H54 (cell line): ENCODE measurements at places on chromosomes 6 and 20.

DNA sequence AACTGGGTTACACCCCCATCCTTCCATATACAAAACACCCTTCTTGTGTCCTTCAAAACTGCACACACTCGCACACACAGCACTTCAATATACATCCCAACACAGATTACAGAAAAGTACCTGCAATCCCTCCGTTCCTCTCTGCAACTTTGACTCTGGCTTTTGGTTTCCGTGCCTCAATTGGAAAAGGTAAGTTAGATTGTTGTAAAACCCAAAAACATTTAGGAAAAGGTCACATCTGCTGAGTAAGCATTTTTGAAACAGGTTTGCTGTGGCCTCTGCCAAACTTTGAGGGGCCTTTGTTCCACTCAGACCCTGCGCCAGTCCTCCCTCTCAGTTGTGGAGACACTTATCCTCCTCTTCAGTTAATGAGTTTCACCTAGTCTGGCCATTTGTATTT is 4.2 kb downstream of the NKX2-4 start:
- DNase-seq, result no peak

DNA sequence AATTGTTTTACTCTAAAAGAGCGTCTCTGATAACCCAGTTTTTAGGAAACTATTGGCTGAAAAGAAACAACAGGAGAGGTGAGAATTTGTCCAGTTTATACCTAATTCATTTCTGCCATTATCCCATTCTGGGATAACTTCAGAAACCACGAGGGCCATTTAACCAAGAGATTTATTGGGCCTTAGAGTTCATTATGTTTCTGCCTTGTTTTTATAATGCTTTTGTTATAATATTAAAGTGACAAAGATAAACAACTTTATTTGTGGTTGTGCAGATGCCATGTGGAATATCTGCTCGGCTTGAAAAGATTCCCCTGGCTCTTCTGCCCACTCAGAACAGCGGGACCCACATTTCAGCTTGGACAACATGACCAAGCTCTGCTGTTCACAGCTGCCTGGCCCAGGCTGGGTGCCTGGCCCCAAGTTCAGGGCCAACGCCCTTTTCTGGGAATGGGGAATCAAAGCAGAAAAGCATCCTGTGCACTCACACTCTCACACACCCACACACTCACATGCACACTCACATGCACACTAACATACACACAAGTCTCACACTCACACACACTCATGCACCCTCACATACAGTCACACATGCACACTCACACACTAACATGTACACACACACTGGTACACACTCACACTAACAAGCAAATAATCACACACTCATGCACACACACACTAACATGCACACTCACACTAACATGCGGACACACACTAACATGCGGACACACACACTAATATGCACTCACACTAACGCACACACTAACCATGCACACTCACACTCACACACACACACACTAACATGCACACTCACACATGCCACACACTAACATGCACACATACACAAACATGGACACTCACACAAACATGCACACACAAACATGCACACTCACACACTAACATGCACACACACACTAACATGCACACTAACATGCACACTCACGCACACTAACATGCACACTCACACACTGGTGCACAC is 86.7 kb upstream of the NEDD9 start:
- DNase-seq, result no peak

- no peak for DNase-seq
Measured at GRCh38 chr6:44701637-44702101, 314.2 kb downstream of the CDC5L start.

GRCh38 chr6:119890470-119890869 is 540.9 kb upstream of the MAN1A1 start:
- no peak for DNase-seq

DNA sequence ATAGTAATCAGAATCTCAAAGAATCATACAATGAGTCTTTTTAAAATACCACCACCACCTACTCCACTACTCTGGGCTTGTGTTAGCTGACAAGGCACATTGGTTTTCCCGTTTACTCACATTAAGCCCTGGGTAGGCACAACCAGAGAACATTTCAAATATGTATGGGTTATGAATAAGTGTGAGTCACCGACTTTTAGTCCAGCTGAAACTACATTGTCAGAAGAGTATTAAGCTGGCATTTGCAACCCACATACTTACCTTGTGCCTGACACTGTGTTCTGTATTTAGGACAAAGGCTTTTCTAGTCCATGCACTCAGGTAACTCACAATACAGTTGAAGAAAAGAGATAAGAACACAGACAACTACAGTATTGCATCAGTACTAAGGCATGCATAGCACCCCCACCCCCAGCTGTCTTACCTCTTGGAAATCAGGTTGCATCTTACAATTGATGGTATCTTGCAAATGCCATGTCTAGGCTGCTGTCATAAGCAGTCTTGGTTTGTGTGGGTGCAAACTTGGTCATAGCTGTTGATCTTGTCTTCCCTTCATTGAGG is 40.3 kb upstream of the AHI1 start:
- DNase-seq, result no peak

DNA sequence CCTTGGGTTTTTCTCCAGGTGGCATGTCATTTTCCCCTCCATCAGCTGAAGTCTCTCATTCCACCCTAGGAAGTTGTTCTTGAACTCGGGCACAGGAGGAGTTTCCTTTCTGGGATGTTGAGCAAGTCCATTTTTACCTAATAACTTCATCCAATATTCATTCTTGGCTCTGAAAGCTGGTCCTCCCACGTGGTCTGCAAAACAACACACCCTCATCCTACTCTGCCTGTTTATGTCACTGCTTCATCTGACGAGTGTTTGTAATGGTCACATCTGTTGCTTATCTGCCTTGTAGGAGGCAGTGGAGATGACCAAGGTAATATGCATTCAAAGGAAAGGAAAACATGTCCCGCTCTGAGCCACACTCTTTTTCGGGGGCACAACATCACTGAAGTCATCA is 41.7 kb upstream of the AIG1 start:
- no peak for DNase-seq

- no peak for DNase-seq
Measured at GRCh38 chr20:15496501-15497039, 1076.7 kb downstream of the KIF16B start.

GRCh38 chr6:134575221-134575620 is 257.3 kb upstream of the SGK1 start:
- DNase-seq, result no peak
